Activated CD8-positive, alpha-beta memory T cell treated with anti-CD3 and anti-CD28 coated beads for 1 hour (primary cell): ENCODE measurements at places on chromosomes 13 and 19.

DNA sequence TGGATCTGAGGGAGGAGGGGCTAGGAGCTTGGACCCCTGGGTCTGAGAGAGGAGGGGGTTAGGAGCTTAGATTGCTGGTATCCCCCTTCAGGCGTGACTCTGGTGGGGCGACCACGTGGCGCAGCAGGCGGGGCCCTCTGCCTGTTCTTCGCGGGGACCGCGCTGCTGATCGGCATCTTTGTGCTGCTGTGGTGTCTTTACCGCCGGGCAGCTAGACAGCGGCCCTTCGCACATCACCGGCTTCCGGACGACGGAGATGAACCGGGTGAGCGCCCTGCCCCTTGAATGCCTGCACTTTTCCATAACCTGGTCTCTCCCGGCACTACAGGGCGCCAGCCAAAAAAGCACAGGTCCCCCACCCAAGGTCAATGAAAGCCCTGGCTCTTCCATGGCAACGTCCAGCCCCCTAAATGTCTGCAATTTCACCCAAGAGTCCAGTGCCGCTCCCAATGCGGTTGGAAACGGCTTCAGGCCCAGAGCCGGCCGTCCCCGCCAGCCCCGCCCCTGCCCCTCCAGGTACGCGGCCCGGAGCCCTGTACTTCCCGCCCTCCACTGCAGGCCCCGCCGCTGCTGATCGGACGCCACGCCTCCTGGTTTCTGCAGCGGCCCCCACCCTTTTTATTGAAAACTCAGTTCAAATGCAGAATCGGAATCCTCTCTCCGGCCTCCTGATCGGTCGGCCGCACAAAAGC, 2.8 kb downstream of the GFY start:
- DNase-seq: no peak

- DNase-seq: no peak
Measured at GRCh38 chr13:23776698-23777574, 112.3 kb downstream of the MIPEP start.

GRCh38 chr19:40191836-40192646, 815 bp downstream of the MAP3K10 start:
- DNase-seq: no peak

- DNase-seq: no peak
Measured at GRCh38 chr13:82758044-82758443, 1124.2 kb downstream of the SLITRK1 start.

DNA sequence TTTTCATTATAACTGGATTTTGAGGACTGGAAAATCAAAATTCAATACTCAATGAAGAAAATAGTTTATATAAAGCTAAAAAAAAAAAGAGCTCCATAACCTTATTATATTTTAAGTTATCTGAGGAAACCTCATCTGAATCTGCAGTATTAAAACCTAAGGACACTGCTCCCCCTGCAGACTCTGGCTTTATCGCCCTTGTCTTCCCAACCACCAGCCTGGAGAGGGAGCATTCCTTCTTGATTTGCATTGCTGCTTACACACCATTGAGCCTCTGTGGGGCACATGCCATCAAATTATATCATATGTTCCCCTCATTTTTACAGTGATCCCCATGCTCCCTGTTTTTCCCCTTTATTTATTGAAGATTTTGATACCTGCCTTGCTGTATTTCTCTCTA, 871.4 kb upstream of the GPC6 start:
- DNase-seq: no peak

- no peak for DNase-seq
Measured at GRCh38 chr13:57740719-57741118, 109.2 kb downstream of the PCDH17 start.

DNA sequence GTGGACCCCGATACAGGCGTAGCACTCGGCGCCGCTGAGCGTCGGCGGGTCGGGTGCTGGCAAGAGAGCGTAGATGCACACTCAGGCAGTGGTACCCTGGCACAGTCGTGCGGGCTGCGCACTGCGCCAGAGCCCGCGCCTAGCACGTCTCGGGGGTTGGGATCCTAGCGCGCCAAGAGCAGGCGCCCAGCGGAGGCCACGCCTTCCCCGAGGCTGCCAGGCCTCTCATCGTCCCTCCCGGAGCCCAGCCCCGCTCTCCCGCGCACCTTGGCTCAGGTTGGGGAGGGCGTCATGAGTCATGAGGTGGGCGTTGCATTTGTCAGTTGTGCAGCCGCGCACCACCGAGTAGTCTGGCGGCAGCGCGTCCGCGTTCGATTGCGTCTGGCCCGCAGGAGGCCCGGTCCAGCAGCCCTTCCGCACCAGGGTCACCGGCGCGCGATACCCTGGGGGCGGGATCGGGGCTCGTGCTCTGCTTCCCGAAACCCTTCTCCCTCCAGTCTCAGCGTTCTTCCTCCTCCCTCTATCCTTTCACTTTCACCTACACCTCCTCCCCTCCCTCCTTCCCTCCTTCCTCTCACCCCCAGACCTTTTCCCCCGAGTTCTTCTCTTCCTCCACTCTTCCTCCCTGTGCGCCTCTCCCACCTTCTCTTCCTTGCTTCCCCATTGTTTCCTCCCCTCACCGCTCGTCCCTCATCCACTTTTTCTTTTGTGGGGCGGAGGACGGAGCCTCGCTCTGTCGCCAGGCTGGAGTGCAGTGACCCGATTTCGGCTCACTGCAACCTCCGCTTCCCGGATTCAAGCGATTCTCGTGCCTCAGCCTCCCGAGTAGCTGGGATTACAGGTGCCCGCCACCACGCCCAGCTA, 3.5 kb downstream of the LYPD5 start:
- no peak for DNase-seq

- DNase-seq: no peak
Measured at GRCh38 chr13:46654951-46655350, 102.0 kb downstream of the LRCH1 start.

DNA sequence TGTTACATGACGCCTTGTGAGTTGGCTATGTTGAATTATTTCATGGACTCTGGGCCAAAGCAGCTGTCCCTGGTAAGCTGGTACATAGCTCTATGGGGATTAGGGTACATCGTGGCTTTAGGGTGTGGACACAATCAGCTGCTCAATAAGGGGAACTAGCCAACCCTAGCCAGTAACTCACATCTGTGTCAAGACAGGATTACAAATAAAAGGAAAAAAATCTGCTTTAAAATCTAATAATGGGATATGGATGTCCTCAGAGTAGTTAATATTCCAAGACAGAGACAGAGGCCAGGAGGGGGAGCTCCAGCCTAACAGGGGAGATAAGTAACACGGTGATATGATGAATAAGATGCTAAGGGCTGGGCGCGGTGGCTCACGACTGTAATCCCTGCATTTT, 21.1 kb upstream of the ZNF766 start:
- DNase-seq: peak; percentile 42

- no peak for DNase-seq
Measured at GRCh38 chr19:58538257-58539168, 5.4 kb upstream of the TRIM28 start.

- DNase-seq: no peak
Measured at GRCh38 chr13:106918557-106918860, 350.6 kb upstream of the ARGLU1 start.

- no peak for DNase-seq
Measured at GRCh38 chr19:53864308-53864836, 3.3 kb upstream of the MYADM start.

DNA sequence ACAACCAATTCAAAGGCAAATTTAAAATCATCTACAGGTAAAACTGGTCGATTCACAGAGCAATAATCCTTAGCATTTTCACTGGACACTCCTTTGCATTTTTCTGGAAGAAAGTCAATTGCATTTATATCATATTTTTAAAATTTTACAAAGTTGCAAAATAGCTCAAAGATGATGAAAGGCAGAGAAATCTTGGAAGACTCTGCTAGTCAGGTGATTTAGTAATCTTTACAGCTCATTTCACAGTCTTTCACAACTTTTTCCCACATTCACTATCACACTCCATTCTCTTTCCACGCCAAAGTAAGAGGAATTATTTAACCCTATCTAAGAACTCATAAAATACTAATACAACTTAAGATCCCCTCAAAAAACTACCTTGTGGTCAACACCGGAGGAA, 1063.8 kb downstream of the EFNB2 start:
- no peak for DNase-seq

GRCh38 chr13:28532388-28533124, 37.6 kb upstream of the FLT1 start:
- no peak for DNase-seq

DNA sequence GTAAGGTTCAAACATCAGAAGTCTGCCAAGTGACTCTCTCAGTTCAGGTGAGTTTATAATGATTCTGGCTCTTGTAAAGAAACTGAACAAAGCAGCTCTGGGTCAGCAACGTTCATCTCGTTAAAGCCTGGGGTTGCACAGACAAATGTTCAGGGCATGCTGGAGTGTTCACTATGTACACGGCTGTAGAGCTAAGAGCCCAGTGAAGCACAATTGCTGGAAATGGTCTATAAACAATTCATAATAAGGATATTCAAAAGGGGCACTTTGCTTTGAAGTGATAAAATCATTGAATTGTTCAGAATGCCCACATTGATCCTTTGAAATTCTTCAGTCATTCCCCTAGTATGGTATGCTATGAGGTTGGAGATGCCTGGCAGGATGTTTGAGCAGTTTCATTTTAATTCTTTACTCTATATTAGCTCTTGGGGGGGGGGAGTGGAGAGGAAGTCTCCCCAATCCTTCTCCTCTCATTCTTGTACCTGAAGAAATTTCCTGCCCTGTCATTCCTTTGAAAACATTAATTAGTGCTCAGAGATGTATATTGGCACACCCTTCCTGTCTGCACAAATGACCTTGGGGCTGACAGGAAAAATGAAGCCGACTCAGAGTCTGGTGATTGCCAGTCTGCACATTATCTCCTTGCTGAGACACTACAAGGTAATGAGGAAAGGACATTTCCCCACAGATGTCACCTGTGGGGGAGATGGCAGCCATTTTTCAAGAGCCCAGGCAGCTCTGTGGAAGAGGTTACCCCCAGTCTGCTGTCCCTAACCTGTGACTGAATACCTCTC, 145.5 kb downstream of the DLEU7 start:
- no peak for DNase-seq

DNA sequence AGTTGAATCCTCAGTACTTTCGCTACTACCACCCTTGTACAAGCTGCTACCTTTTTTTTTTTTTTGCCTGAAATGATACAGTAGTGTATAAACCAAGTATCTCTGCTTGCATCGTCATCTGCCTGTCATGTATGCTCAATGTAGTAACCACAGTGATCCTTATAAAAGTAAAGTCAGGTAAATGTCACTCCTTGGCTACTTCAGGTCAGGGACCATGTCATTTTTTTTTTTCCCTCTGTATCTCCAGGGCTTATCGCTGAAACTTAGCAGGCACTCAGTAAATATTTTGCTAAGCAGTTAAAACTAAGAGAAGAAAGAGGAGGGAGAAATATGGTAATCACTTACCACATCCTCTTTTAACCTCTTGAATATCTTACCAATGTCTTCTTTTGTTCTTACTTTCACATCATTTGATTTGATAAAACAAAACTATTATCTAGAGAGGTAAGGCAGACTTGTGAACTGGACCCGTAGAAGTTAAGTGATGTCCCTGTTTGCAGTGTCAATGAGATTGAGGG, 96.8 kb upstream of the KLF12 start:
- no peak for DNase-seq

DNA sequence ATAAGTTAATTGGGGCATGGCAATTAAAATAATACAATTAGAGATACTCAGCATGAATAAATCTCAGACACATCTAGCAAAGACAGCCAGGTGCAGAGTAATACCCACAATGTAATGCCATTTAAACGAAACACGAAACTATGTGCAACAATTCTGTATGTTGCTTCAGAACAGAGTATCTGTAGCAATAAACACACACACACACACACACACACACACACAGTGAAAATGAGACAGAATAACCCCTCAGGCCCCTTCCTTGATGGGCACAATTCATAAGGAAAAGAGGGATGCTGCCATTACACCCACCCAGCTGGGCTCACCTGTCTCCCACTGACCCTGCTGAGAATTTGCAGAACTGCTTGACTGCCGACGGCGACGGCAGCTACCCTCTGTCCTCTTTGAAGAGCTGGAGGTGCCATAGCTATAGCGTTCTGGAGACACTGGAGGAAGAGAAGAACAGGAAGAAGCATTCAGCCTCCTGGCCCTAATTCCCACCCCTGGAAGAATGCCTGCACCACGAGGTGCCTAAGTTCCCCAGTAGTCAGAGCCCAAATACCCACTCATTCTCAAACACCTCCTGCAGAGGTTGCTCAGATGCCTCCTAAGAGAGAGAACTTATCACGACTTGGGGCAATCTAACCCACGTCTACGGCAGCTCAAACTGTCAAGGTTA, 2.5 kb downstream of the DEDD2 start:
- DNase-seq: no peak

DNA sequence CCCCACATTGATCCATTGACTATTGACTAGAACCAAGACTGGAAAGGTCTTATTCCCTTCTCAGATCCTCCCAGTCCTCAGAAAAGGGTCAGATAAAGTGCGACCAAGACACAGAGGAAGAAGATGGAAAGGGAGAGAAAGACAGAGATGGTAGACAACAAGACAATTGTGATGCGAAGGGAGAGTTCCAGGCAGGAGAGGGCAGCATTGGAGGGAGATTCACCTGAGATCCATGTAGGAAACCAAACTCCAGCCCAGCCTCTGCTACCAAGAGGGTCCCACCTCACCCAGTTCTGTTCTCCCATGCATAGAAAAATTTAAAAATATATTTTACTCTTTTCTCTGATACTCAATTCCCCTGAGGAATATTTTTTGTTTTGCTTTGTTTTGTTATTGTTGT, 67.3 kb upstream of the TSHZ3 start:
- no peak for DNase-seq

GRCh38 chr13:51759240-51759639, 44.7 kb downstream of the DHRS12 start:
- DNase-seq: no peak

GRCh38 chr13:94673851-94674250, 38.5 kb downstream of the SOX21 start:
- no peak for DNase-seq

DNA sequence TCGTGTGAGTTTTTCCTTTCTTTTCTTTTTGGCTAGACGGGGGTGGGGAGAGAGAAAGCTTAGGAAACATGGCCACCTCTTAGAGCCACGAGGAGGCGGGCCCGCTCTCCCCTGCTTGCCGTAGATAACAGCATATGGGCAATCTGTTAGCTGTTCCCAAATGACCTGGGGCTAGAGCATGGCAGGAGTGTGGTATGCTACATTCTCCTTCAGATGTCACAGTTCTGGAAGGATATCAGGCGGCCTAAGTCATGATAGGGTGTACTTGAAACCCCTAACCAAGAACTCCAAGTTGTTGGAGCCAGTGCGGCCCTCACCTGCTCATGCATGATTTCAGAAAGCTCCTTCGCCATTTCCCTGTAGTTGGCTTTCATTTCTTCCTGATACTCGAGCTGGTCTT, 44.3 kb upstream of the SLC15A1 start:
- no peak for DNase-seq

DNA sequence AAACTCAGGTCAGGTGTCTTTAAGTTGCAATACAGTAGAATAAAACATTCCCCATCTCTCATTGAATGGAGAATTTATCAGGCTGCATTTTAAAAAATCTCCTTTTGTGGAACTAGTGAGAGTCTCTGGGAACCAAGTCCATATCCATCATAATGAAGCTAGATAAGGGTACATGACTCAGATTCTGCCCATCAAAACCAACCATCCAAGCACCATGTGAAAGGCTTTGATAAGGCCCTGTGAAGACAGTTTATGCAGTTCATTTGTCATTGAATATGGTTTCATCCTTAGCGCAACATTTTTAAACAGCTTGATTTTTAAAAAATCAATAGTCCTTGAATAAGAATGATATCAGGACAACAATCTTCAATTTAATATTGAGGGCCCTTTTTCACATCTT, 56.3 kb upstream of the DIAPH3 start:
- no peak for DNase-seq

- DNase-seq: peak; percentile 85
Measured at GRCh38 chr19:35903550-35904179, 1.3 kb downstream of the HCST start.
